ENCODE measurements at places on chromosomes 2 and 18.

- no peak for DNase-seq
These were observed 9.9 kb downstream of the C1D start for GRCh38 chr2:68052717-68053422.

GRCh38 chr2:135965756-135966155 is 19.7 kb downstream of the DARS1 start:
- no peak for DNase-seq

- DNase-seq = peak; percentile 87
These were observed 36.3 kb downstream of the YWHAQ start for GRCh38 chr2:9594366-9595054.

DNA sequence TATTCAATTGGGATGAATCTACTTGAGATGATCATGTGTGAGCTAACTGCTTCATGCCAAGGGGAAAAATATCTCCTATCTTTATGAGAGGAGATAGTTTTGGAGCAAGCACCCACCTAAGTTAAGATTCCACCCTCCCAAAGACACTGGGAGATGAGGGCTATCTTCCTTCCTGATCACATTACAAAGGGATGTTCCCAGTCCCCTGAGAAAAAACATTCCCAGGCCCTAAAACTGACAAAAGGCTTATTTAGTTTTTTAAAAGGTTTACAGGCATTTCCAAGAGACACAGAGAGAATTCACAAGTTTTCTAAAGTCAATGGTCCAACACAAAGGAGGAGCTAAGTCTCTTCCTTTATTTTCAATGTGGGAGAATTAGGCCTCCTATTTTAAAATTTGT is 401.5 kb downstream of the FBXO15 start:
- DNase-seq = no peak

All from choroid plexus epithelial cell (primary cell).